ENCODE measurements at places on chromosomes 7 and 10. TPM values are rescaled to one million over a fixed set of nuclear protein-coding genes. Genes with fewer than 3 reads are reported as not detected.

DNA sequence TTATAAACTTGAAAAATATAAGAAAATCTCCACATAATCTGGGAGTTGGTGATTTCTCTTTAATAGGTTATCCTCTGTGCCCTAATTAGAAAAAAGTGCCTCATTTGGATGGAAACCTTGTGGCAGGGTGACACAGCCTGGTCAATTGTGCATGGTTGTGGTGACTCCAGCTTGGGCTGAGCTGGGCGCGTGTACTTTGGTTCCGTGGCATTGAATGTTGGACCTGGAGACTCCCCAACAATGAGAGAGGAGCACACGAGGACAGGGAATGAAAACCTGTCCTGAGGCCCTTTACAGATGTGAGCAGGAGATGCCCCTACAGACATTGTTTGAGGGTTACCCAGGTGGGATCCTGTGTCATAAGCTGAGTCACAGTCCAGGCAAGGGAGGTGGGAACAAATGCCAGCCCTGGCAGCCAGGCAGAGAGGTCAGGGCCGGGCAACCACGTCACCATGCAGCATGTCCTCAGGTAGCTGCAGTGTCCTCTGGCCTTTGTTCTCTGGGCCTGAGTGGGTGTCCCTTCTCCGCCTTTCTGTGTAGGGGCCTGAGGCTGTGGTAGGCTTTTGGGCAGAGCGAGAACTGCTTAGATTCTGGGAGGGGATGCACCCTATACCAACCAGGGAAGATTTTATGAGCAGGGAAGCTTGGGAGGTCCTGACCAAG is 147.4 kb upstream of the TBX20 start:
- DNase-seq, result no peak

Gene TDRD1
- total RNA-seq, result 0.48 TPM

GRCh38 chr7:51619880-51620279 is 303.3 kb upstream of the COBL start:
- no peak for DNase-seq

Gene ARHGEF35
- 5.4 TPM for total RNA-seq

DNA sequence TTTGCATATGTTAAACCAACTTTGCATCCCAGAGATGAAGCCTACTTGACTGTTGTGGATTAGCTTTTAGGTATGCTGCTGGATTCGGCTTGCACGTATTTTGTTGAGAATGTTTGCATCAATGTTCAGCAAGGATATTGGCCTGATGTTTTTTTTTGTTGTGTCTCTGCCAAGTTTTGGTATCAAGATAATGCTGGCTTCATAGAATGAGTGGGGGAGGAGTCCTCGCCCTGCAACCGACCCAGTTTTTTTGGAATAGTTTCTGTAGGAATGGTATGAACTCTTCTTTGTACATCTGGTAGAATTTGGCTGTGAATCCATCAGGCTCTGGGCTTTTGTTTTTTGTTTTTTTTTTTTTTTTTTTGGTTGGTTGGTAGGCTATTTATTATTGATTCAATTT is 147.9 kb downstream of the AHR start:
- no peak for DNase-seq

- no peak for DNase-seq
Measured at GRCh38 chr7:91263384-91264045, 718 bp upstream of the FZD1 start.

- DNase-seq, result no peak
Measured at GRCh38 chr7:51778121-51778520, 461.5 kb upstream of the COBL start.

Gene CLDN15
- total RNA-seq, result 5.1 TPM

DNA sequence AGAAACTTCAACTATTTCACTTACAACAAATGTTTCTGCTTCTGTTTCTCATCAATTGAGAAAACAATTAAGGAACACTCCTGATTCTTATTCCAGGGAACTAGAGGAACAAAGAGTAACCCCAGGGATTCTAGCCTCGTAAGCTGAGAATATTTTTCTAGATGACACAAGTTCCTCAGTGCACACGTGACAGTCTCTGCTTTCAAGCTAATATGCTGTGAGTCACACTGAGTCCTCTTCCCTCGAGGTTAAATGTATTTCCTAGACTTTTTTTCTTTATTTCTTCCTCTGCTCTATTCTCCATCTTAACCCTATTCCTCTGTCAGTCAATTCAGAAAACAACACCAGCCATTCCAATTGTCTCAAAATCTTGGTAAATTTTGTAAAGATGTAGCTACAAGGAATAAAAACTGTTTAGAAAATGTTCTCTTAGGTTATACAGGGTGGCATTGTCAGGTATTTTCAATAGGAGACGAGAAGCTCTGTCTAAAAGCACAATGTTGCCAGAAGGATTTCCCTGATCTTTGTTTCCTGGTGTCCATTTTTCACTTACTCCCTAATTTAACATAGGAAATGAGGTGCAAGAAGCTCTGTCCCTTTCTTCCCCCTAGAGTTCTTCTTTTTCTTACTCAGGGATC is 5.8 kb upstream of the C1GALT1 start:
- DNase-seq, result no peak

DNA sequence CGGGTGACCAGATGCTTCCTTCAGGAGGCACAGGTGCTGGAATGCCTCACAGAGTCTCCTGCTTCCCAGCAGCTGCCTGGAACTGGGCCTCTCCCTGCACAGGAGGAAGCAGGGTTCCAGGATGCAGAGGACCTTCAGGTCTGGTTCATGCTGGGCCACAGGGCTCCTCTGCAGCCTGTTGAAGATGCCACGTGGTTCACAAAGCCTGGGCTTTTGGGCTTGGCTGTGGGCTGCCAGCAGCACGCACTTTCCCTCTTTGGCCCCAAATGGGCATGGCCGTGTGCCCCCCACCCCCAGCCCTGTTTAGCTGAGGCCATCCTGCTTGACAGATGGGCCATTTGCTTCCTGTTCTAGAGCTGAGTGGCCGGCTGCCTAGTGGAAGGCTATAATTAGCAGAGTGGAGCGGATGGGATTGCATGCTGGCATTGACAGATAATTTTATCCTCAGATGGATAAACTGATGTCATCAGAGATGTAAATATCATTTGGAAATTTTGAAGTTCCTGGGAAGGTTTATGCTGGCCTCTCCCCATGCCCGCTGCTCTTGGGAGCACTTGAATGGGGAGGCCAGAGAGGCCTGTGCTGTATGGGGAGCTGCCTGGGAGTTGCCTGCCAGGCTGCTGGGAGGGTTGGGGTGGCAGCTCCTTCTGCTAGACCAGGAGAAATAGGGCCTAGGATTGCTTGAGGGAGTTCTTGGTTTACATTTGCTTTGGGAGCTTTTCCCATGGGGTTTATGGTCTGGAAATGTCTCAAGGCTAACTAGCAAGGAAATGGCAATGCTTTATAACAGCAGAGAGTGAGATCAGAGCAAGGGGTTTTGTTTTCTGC is 28.2 kb downstream of the TSPAN15 start:
- no peak for DNase-seq

DNA sequence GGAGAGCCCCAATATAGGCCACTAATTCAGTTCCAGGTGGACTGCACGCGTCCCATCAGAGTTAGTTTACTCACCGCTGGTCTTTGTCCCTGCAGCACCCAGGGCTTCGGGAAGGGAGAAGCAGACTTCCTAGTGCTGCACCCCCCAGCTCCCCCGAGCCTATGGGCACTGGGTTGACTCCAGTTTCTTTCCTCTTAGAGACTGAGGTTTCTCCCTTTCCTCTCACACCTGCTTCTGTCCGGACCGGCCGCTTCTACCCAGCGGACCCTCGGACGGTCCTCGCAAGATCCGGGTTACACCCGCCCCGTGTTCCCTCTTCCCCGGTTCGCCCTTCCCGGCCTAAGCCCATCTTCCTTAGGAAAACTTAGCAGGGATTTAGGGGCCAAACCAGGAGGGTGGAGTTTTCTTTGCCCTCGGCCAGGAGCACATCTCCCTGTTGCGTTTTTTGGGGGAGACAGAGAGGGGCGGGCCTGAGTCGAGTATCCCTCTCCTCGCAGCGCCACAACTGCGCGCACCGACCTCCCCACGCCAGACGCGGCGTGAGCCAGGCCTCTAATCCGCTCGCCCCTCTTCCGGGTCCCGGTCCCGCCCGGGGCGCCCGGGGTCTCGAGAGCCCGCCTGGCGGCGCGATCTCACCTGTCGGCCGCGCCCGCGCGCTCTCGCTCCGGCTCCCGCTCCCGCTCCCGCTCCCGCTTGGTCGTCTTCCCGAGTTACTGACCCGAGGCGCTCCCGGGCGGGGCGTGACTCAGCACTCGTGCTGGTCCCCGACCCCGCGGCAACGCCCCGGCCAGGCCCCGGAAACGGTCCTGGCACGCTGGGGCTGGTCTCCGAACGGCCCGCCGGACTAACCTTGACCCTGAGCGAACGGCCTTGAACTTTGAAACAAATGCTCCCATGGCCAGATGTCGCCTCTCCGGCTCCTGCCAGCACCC is at the start of gene AIFM2:
Gene AIFM2, minus strand, starts transcription at position 728 of the 932 bp plus-strand sequence. CDS start 8,741 bp downstream, outside the sequence.
- peak; percentile 92 for DNase-seq

Gene HYAL4
- total RNA-seq, result not detected

DNA sequence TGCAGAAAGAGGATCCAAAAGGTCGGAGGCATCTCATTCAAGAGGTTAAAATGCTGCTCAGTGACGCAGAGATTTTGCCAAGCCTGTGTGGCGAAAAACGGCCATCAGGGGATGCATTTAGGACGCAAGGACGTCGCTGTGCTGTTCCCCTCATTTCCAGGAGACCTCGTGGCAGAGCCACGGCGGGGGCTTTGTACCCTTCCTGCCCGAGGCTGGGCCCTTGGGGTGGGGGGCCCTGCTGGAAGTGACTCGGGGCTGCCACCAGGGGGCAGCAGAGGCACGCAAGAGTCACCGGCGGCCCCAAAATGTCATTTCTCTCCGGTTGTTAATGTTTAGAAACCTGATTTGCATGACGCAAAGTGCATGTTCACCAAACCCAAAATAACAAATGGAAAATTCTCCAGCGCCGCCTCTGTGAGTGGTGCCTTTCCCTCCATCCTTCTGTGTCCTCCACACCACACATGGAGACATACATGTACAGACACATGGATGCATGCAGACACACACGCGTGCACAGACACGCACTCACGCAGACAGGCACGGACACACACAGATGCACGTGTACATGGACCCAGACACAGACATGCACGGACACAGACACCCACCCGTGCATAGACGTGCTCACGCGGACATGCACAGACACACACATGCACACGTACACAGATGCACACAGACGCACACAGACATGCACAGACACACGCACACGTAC is 51.0 kb upstream of the NKX6-2 start:
- DNase-seq, result peak; percentile 79

Gene KIAA1549
- 1.4 TPM for total RNA-seq

Gene SLIT1
- total RNA-seq, result 0.23 TPM

- peak; percentile 66 for DNase-seq
Measured at GRCh38 chr7:157830331-157830730, 493.5 kb downstream of the DNAJB6 start.

DNA sequence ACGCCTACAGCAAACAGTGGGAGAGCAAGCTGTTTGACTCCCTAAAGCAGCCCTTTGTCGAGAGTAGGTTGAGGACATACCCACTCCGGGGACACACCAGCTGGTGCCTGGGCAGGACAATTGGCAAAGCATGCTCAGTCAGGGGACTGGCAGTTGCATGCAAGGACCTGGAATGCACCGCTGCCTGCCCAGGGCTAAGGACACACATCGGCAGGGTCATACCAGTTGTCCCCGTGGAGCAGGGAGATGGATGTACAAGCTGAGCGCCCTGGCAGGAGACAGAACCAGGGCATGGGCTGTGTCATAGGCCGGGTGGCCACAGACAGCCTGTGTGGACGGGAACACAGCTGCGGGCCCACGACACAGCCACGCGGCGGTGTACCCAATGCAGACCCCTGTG is 18.3 kb upstream of the ELN start:
- DNase-seq, result no peak

Gene NOS3
- total RNA-seq, result 71.8 TPM

GRCh38 chr7:112076324-112076723 is 129.9 kb downstream of the DOCK4 start:
- DNase-seq, result no peak

Gene NDUFB8
- total RNA-seq, result 139 TPM

- DNase-seq, result no peak
Measured at GRCh38 chr10:84007482-84007881, 131.8 kb upstream of the GHITM start.

Gene TMEM213
- not detected for total RNA-seq

DNA sequence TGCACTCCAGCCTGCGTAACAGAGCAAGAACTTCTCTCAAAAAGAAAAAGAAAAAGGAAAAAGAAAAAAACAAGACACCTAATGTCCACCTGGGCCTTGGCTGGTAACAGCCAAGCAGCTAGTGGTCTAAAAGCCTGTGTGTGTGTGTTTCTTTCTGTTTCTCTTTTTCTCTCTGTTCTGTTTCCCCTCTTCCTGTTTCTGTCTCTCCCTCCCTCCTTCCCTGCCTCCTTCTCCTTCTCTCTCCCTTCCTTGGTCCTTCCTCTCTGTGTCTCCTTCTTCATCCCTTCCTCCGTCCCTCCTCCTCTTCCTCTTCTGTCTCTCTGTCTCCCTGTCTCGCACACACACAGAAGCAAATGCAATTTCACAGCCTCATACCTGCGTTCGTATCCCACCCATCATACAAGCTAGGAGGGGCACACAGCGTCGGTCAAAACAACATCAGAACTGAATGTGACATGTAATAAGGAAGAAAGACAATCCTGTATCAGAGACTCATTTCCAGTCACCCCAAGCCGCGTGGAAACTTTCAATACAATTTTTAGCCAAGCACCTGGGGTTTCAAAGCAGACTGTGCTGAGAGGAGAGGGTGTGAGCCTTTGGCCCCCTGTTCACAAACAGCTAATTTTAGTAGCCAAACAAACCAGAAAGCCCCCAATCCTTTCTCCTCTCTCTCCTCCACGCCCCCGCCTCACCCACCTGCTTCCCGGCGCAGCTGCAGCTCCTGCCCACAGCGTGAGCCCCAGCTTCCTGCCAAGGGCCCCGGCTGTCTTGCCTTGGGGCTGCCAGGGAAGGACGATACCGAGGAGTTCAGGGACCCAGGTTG is 50.2 kb upstream of the GNA12 start:
- DNase-seq, result no peak

Gene ADD3
- total RNA-seq, result 95.0 TPM

DNA sequence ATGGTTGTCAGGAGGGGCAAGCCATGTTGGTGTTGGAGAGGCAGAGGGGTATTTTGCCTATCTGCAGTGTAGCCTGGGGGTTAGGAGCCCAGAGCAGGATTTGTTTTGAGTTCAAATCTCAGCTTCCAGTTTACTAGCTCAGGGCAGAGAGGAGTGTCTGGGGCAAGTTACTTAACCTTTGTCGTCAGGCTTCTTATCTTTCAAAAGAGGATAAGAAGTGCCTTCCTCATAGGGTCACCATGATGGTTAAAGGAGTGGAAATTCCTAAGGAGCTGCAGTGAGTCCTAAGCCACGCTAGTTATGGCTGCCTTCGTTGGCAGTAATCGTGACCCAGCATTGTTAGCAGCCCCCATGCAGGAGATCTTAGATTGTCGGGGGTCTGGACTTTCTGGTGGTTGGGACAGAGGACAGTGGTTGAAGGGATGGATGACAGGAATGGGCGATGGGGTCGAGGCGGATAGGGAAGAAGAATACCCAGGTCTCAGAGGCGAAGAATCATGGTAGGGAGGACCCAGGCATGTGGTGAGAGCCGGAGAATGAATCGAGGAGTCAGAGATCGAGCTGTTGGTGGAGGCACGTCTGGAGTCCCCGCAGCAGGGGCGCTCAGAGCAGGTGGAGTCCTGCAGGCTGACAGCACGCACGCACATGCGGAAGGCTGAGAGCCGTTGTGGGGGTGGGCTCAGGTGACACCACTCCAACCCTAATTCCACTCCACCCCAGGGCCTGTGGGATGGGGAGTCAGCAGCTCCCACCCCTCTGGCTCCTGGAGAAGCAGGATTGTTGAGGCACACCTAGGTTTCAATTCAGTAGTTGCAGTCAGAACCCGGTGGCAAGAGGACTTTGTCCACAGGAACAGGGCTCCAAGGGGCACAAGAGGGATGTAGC is 11.6 kb downstream of the ADCK2 start:
- no peak for DNase-seq

- DNase-seq, result no peak
Measured at GRCh38 chr10:88066319-88066718, 202.9 kb downstream of the PTEN start.

All from posterior vena cava (tissue), 2 donors.